Frontal cortex (tissue), 4 donors: ENCODE measurements at places on chromosomes 6 and 20. TPM values are rescaled to one million over a fixed set of nuclear protein-coding genes. Genes with fewer than 3 reads are reported as not detected.

The FOXQ1 gene
- total RNA-seq: 1.2 TPM

The ABRACL gene
- total RNA-seq: 55.4 TPM

The ULBP3 gene
- total RNA-seq: 11.8 TPM

The NRSN1 gene
- 22.0 TPM for total RNA-seq

The CTCFL gene
- total RNA-seq: not detected

The POPDC3 gene
- total RNA-seq: 5.3 TPM

The C6orf58 gene
- total RNA-seq: 1.6 TPM

The SYCP2L gene
- 5.7 TPM for total RNA-seq

The IL17A gene
- total RNA-seq: not detected

The BEND6 gene
- total RNA-seq: 22.8 TPM

The ADGRF5 gene
- total RNA-seq: 6.5 TPM

The RGS17 gene
- total RNA-seq: 112 TPM

The ZNF311 gene
- 6.9 TPM for total RNA-seq

The TAAR2 gene
- total RNA-seq: not detected

The GNAS gene
- 481 TPM for total RNA-seq

The SMIM13 gene
- total RNA-seq: 133 TPM

The EPB41L1 gene
- total RNA-seq: 58.7 TPM

The ZGPAT gene
- total RNA-seq: 6.5 TPM

The HUS1B gene
- total RNA-seq: 0.82 TPM

The BANF2 gene
- total RNA-seq: not detected

The ZC3H12D gene
- total RNA-seq: 0.41 TPM

The GLP1R gene
- 0.41 TPM for total RNA-seq

The LY86 gene
- 2.9 TPM for total RNA-seq

The RIPPLY2 gene
- 21.6 TPM for total RNA-seq

The NDRG3 gene
- total RNA-seq: 52.2 TPM

The LGSN gene
- total RNA-seq: 0.82 TPM

The OR2H1 gene
- under 0.01 TPM for total RNA-seq
